Mucosa of descending colon (tissue), 3 donors: ENCODE measurements at places on chromosomes 2 and 18. TPM values are rescaled to one million over a fixed set of nuclear protein-coding genes. Genes with fewer than 3 reads are reported as not detected.

IFIH1 gene
- total RNA-seq = 18.3 TPM

MYO1B gene
- 54.6 TPM for total RNA-seq

CYP1B1 gene
- total RNA-seq = 1.6 TPM

CDKL4 gene
- 0.31 TPM for total RNA-seq

RBM45 gene
- 13.4 TPM for total RNA-seq

IL36RN gene
- not detected for total RNA-seq

INHBB gene
- 0.92 TPM for total RNA-seq

KCNS3 gene
- 16.8 TPM for total RNA-seq

SIX3 gene
- not detected for total RNA-seq

DNA sequence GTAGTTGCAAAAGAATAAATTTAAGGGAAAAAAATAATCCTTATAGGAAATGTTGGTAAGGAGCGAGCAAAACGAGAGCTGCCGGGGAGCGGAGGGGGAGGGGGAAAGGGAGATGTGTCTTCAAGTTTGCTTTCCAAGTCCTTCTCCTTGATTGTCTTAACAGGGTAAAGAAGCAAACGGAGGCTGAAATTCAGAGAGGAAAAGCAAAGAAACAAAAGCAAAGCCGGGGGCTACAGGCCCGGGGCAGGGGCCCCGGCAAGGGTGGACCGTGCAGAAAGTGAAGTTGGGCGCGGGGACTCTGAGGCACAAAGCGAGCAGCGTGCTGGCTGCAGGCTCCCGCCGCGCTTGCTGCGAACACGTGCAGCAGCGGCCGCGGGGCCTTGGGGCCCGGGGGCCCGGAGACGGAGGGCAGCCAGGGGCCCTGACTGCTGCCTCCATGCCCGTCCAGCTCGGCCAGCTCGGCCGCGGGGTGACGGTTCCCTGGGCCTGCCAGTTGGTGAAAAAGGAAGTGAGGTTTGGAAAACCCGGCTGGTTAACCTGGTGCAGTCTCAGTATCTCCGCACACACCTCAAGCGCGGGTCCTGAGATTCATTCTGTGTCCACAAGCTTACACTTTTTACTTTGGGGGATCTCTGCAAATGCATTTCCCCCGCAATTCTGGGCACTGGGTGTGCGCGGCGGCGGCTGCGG is 4.1 kb downstream of the BCL11A start:
- DNase-seq = peak; percentile 60

- DNase-seq = no peak
These were observed 12.9 kb upstream of the SFT2D3 start for GRCh38 chr2:127688405-127688804.

- DNase-seq = no peak
These were observed 51.3 kb downstream of the ZNF516 start for GRCh38 chr18:76443519-76444445.

DNA sequence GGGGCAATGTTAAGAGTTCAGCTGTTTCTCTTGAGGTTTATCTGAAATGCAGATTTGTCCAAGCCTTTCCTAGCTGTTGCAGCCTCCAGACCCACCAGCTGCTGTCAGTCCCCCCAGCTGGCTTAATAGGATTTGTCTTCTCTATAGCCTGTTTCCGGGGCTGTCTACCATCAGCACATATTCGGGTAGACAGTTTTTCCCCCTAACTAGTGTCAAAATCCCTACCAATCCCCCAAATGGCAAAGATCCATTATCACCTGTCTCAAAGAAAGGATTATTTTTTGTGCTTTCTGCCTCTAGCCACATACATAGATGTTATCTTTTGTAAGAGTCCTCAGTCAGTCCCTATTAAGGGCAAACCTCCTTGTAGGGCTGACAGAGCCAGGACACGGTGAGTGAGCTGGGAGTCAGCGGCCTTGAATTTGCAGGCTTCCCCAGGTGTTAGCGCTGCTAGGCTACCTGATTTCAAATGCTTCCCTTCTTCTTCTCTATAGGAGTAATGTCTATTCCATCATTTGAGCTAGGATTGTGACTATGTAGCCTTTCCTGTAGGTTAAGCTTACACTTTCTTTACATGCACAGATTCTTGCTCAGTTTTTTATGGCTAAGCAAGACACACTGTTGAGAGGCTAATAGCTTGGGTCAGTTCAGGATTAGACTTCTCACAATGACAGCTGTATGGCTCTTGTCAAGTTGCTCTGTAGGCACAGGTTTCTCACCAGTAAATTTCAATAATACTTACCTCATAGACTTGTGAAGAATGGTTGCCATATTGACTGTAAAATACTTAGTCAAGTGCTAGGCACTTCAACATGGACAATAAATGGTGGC is 171.1 kb upstream of the UNC80 start:
- DNase-seq = no peak

DNA sequence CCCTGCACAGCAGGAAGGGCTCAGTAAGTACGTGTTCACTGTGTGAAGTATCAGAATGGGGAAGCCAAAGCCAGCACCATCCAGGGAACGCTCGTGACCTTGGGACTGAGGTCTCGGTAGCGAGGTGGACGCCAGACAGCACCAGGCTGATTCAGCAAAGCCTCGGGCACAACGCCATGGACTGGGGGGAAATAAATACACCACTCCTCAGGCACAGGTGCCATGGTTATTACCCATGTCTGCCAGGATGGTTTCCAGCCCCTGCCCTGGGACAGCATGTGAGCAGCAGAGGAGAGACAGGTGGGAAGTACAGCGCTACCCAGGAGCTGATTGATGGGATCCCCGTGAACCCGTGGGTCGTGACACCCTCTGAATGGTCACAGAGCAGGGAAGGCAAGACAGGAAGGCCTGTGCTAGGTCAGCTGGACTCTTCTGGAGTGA is 53.0 kb downstream of the REEP1 start:
- no peak for DNase-seq

DNA sequence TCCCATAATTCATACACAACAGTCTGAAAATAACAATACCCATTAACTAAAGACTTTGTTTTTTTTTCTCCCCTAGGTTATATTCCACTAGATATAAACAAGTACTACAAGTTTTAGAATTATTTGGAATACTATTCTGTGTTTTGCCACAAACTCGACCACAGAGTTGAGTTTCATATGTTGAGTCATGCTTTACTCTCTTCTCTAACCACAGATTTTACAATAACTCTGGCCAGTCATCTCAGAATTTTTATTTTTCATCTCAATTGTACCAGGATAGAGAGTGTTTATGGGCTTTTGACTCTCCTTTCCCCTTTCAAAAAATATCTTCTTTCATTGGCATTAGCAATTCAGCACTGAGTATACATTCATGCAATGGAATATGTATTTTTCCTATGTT is 348.7 kb upstream of the GALNT5 start:
- DNase-seq = no peak

GRCh38 chr18:12599966-12600365 is 57.9 kb downstream of the SPIRE1 start:
- no peak for DNase-seq

DNA sequence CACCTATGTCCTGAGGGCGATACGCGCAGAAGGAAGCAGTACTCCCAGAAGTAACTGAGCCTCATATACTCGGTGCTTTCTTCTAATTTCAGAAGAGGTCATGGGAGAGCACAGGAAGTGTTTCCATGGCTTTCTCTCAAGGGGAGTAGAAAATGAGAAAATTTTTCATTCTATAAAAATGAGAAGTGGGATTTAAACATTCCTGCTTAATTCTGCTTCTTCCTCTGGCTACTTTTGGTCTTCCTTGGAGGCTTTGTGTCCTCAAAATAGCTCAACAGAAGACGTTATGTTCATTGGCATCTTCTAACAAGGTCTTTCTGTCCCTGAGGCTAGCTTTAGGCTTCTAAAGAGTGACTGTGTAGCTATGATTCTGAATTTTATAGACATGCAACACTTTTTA is 497.0 kb downstream of the TDRD15 start:
- no peak for DNase-seq

DNA sequence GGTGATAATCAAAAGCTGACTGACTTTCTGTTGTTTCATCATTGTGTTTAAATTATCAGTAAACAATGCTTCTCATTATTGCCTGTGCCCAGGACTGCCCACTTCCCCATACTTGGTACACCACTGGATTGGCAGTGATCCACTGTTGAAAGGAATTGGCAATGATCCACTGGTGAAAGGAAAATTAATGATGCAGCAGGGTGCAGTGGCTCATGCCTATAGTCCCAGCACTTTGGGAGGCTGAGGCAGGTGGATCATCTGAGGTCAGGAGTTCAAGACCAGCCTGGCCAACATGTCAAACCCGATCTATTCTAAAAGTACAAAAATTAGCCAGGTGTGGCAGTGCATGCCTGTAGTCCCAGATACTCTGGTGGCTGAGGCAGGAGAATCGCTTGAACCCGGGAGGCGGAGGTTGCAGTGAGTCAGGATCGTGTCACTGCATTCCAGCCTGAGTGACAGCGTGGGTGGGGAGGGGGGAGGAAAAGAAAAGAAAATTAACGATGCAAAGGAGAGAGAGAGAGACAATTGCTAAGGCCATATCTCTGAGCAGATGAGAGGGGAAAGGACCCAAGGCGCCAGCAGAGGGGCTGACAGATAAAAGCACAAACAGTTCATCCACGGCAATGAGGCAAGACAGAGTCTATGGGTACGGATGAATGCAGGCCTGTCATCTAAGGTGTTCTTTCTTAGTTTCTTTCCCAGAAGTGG is 10.2 kb upstream of the GTF2A1L start:
- DNase-seq = no peak
